Fibroblast of pulmonary artery (primary cell): ENCODE measurements at places on chromosomes 1 and 21.

DNA sequence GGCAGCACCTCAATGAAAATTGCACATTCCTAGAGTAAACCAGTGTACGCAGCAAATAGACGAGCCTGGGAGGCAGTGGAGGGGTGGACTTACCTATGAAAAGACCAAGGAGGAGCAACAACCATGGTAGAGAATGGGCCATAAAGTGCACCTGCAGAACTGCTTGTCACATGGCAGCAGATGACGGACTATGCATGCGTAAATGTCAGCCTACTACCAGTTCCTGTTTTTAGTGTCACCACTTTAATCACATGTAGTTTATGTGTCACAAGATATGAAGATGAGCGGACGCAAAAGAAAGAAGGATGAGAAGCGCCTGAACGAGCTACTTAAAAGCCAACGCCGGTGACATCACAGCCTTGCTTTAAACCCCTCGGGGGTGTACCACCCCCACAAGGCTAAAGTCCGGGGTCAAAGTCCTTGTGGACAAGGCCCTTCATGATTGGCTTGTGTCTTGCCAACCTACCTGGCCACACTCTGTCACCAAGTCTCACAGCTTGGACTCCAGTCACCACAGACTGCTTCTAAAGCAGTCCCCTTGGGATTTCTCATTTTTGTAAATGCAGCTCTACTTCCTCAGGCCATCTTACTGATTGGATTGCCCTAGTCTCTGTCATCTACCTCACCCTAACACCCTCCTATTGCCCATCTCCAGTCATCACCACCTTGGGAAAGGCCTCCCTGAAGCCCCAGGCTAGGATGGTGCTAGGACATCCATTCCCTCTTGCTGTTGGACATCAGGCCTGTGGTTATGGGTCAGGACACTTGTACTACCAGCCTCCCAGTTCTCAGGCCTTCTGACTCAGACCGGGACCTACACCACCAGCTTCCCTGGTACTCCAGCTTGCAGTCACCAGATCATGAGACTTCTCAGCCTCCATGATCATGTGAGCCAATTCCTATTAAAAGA is 6.0 kb upstream of the LY9 start:
- no peak for DNase-seq

GRCh38 chr1:22915816-22916470 is 56.7 kb downstream of the LACTBL1 start:
- DNase-seq, result no peak

DNA sequence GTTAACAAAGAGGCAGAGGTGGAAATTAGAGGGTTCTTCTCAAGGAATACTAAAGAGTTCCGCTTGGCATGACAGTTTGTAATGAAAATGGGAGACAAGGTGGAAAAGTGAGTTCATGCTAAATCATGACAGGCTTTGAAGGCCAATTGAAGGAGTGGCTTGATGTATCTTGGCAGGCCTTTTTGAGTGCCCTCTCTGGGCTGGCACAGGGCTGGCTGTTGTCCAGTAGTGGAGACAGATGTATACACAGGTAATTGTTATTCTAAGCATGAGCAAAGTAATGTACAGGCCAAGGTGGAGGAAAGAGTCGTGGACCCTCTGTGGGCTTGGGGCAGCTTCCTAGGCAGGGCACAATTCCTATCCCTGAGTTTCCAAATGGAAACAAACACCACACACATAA is 196.7 kb upstream of the GALNT2 start:
- DNase-seq, result no peak

DNA sequence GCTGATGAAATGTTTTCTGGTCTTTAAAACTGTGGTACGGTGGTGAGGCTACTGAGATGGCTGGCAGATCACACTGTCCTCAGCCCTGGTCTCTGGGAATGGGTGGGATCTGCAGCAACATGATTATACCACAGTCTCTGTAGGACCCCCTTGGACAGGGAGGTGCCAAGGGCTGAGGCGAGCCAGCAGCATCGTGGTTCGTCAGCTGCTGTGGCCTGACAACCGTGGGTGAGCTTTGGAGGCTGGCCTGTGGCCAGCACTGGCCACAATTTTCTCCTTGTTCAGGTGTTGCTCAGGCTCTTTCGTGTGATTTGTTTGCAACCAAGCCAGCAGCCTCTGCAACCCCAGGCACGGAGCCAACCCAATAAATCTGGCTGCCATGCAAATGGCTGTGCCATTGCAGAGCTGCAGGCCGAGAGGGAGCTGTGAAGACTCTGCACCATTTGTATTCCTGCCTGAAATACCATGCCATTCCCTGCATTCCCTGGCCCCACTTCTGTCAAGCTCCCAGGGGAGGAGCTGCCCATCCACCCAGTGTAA is 70.9 kb downstream of the PCP4 start:
- no peak for DNase-seq

- peak; percentile 93 for DNase-seq
Observed at GRCh38 chr21:33434770-33435360, 31.7 kb downstream of the IFNGR2 start.
